Thoracic aorta (tissue), 2 donors: ENCODE measurements at places on chromosomes 2 and 18. TPM values are rescaled to one million over a fixed set of nuclear protein-coding genes. Genes with fewer than 3 reads are reported as not detected.

DNA sequence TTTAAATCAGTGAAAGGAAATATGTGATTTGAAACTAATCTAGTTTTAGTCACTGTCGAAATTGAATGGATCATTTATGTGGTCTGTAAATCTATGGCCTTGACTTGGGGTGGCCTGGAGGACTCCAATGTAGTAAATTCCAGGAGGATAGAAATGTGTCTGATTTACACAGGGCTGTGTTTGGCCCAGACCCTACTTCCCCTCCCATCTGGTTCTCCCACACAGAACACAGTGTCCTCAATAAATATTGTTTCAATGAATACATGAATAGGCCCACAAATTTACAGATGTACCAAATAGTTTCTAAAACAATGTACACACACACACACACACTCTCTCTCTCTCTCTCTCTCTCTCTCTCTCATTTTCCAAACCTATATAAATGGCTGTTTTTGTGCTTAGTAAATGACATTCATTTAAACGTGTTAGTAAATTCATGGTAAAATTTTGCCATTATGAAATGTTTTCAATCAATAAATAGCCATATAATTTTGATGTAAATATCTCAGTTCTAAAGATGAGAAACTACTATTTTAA, 1.9 kb downstream of the CCDC68 start:
- no peak for DNase-seq

- no peak for DNase-seq
Observed at GRCh38 chr2:67465623-67466022, 68.5 kb downstream of the ETAA1 start.

DNA sequence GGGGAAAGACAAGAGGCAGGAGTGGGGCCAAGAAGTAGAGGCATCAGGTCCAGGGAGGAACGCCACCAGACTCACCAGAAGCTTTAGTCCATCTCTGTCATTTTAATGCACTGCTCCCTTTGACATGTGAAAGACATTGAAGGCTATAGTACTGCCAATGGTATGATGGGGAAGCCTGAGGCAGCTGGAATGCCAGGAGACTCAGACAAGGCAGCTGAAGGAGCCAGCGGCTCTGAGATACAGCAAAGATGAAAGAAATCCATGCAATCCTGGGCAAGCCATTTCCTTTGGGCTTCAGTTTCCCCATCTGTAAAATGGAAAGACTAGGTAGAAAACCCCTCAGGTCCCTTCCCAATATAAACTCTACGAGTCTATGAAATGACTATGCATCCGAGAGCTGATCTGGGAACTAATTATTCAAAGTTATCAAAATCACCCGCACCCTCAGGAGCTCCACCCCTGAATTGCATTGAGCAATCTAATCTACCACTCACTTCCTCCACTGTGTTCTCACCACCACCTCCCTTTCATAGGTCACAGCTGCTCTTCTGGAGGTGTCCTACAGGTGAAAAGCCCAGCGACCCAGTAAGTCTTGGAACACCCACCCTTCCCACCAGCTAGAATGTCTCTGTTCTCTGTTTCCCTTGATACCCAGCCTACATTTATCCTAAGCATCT, 3.1 kb downstream of the CXCR2 start:
- no peak for DNase-seq

GRCh38 chr2:15313657-15314056, 247.5 kb downstream of the NBAS start:
- DNase-seq = no peak

DNA sequence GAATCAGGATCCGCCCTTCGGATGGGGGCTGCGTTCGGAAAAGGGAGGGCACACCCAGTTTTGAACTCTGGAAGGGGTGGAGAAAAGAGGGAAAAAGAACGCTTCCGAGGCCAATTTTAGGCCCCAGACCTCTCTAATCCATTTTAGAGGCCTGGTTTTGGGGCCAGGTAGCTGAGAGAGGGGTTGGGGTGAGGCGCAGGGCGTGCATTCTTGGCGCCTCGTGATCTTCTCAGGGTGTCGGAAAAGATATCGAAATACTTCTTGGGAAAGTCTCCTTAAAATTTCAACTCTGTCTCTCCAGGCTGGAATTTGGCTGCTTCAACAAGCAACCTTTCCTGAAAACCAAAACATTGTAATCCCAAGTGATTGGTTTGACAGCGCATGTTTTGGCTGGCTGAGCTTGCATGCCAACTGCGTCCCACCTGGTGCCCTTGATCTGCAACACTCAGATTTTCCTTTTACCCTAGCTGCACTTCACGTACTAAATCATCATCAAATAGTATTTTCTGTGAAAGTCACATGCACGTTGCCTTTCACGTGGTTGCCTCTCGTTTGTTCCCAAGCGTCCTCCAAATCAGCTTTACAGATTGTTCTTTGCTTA, 864 bp upstream of the XPO1 start:
- no peak for DNase-seq

KDM3A gene
- 74.6 TPM for total RNA-seq

DNA sequence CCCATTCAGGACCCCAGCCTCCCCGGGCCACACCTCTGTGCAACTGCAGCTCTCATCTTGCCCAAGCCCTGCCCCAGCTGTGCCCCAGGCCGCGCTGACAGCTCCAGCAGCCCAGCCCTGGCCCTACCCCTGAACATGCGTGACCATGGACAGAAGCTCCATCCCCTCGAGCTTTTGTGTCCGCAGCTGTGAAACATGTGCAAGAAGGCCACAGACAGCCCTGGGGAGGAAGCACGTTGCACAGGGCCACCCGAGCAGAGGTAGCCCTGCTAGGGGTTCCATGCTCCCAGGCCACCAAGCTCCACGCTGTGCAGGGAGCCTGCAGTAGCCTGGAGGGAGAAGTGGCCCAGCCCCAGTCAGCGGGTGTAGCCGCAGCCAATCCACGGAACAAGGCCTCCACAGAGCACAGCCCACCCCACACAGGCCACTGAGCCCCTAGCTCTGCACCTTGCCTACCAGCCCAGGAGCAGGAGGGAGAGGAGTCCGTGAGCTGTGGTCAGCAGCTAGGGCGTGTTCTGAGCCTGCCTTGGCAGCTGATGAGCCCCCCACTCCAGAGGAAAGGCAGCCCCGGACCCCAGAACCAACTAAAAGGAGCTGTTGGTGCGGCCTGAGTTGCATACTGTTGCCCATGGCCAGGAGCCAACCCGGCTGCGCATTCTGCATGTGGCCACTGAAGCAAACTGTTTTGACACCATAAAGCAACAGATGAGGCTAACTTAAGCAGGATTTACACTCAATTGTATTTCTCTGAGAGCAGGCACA, 184.0 kb downstream of the SEPTIN10 start:
- DNase-seq = no peak

DNA sequence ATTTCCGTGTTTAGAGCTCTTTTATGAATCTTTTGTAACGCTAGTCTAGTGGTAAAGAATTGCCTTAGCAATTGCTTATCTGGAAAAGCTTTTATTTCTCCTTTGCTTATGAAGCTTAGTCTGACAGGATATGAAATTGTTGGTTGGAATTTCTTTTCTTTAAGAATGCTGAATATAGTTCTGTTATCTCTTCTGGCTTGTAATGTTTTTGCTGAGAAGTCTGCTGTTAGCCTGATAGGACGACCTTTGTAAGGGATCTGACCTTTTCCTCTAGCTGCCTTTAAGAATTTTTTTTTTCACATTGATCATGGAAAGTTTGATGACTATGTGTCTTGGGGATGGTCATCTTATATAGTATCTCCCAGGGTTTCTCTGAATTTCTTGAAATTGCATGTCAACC, 101.1 kb downstream of the TRABD2A start:
- no peak for DNase-seq

GRCh38 chr2:240816584-240817495, 3.2 kb downstream of the KIF1A start:
- DNase-seq = no peak

DNA sequence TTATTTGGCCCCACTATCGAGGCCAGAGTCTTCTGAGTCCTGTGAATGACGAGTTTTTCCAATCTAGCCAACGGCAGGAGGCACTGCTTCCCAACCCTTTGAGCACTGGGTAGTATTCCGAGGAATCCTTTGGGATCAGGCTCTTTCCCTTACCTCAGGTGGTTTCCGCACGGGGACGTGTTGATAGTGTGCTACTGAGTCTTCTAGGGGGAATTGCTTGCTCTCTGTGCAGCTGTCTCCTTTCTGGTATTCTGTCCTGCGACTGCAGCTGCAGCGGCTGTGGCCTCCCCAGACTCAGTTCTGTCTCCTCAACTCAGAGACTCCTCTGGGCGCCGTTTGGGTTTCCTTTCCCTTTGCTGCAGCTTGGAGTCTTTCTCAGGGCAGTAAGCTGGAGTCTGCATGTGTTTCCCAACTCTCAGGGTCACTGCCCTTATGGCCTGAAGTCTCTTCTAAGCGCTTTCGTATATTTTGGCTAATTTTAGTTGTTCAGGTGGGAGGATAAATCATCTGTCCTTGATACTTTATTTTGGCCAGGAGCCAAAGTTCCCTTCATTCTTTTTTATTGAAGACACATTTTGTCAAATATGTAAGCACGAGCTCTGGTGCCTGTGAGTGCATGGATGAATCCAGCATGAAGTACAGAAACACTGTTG, 118.4 kb downstream of the MAP4K4 start:
- no peak for DNase-seq

GRCh38 chr2:183027443-183027842, 10.8 kb downstream of the NCKAP1 start:
- DNase-seq = no peak

DNA sequence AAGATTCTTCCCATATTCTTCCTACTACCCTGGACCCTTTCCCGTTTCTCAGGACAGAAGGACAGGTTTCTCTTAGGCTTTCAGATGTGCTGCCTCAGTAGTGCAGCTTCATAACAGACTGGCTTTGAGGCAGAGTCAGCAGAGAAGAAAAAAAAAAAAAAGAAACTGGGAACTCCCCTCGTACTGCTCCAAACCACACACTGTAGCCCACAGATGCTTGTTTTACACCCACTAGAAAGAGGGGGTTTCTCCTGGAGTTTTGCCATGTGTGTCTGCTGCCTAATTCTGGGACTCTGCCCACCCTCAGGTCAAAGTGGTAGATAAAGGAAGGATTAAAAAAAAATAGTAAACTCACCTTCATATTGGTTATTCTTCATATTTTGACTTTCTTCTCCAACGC, 95.9 kb downstream of the NCOA1 start:
- DNase-seq = no peak

- DNase-seq = no peak
Observed at GRCh38 chr2:205739620-205740019, 57.3 kb downstream of the NRP2 start.

ELOA2 gene
- not detected for total RNA-seq

GRCh38 chr2:152716805-152717227, 445 bp downstream of the PRPF40A start:
- DNase-seq = no peak

RNF125 gene
- total RNA-seq = 2.2 TPM

DNA sequence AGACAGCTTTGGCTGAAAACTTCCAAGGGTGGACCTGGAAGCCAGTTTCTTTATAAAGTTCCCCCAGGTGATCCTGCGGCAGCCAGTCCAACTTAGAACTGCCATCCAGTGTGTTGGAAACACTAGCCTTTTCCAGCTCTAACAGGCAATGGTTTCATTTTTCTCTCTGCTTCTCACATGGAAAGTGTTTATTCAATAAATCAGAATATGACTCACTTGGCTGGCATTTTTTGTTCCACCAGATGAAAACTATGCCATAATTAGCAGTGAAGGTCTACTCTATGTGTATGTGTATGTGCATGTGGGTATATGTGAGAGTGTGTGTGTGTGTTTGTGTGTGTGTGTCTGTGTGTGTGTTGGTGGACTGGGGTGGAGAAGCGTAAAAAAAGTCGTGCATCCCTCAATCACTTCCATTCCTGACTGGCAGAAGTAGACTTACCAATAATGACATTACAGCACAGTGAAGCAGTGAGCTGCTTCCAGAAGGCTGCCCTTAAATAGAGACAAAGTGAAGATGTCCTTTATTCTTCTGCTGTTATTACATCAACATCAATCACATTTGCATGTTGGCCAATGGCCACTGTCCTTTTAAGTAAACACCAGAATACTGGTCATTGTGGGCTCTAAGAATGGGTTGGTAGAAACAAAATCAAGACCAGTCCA, 90.9 kb upstream of the SETBP1 start:
- no peak for DNase-seq

GEN1 gene
- total RNA-seq = 3.7 TPM

- no peak for DNase-seq
Observed at GRCh38 chr2:140893685-140894084, 1237.1 kb downstream of the LRP1B start.

DNA sequence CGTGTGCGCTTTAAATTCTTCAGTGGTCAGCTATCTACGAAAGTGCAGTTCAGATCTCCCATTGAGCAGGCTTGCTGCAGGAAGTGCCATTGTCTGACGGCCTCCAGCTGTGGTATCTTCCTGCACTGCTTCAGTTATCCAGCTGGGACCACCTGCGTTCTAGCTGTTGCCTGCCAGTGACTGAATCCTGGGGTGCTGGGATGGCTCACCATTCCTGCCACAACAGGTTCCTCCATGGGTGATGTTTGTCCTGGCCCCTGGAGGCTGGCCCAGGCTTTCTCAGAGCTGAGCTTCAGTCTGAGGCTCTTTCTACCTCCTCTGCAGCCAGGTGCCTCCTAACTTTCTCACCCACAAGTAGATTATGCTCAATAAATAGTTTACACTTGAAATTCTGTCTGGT, 498.5 kb upstream of the HS6ST1 start:
- no peak for DNase-seq

DNA sequence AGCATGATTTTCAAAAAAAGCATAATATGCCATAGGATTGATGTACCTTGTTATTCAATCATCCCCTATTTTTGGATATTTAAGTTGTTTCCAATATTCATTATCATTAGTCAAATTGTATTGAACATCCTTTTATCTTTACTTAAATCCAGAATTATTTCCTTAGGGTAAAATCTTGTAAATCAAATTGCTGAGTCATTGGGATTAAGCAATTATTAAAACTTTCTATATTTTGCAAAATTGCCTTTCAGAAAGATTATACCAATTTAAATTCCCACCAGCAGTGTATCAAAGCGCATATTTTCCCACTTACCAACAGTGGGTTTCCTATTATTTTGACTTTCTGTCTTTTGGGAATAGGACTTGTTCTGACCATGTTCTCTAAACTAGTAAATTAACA, 159.3 kb downstream of the SS18 start:
- no peak for DNase-seq

DNA sequence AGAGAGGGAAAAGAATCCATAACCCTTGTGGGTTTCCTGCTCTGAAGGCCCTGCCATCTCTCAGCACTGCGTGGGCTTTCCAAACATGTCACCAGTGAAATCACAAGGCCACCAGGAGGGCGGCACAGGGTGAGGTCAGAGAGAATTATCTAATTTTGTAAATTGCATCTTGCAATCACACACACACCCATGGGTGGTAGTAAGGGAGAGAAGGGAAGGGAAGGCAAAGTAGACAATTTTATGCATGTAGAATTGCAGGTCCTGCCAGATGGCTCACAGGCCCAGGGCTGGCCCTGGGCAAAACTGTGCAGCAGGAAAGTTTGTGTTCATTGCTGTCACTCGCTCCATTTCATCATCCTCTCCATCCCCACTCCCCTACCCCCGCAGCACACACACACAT, 21.0 kb upstream of the ZBTB7C start:
- no peak for DNase-seq

- no peak for DNase-seq
Observed at GRCh38 chr2:130842770-130843169, 6.1 kb downstream of the ARHGEF4 start.

GRCh38 chr18:48202006-48202348, 207.2 kb downstream of the ZBTB7C start:
- no peak for DNase-seq
